Stimulated activated CD8-positive, alpha-beta memory T cell treated with anti-CD3 and anti-CD28 coated beads, Interleukin-7, amount 100 ng/mL, for 1 hour (primary cell): ENCODE measurements at places on chromosomes 13 and 19.

- no peak for DNase-seq
Observed at GRCh38 chr13:109668433-109669233, 117.8 kb downstream of the IRS2 start.

DNA sequence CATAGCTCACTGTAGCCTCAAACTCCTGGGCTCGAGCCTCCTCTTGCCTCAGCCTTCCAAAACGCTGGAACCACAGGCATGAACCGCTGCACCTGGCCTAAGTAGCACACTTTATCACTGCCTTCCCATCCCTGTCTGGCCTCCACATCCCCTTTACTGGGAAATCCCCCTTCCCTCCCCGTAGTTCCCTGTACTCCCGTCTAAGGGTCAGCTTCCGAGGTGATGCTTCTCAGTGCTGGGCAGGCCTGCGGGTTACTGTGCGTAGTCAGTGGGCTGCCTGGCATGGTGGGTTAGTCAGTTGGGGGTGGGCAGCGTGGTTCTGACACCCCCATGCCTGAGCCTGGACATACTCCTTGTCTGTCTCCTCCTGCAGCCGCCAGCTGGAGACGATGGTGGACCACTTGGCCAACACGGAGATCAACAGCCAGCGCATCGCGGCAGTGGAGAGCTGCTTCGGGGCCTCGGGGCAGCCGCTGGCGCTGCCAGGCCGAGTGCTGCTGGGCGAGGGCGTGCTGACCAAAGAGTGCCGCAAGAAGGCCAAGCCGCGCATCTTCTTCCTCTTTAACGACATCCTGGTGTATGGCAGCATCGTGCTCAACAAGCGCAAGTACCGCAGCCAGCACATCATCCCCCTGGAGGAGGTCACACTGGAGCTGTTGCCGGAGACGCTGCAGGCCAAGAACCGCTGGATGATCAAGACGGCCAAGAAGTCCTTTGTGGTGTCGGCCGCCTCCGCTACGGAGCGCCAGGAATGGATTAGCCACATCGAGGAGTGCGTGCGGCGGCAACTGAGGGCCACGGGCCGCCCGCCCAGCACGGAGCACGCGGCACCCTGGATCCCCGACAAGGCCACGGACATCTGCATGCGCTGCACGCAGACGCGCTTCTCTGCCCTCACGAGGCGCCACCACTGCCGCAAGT, 8.4 kb downstream of the PLEKHF1 start:
- no peak for DNase-seq

DNA sequence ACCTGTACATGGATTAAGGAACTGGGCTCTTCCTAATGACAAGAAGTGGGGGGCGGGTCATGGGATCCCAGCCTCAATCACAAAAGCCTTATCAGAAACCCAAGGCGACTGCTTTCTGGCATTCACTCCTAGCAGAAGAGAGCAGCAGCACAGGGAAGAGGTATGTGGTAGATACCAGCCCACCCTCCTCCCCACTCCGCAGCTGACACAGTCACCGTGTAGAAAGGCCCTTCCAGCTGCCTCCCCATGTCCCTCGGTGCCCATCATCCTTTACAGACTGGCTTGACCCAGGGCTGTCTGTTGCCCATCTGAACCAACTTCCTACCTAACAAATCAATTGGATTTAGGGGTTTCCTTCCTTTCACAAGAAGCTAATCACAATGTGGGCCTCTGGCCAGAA, 3.1 kb upstream of the DHRS12 start:
- DNase-seq, result no peak

GRCh38 chr13:109309625-109310363, 476.6 kb downstream of the IRS2 start:
- no peak for DNase-seq

GRCh38 chr13:101520672-101521071, 68.2 kb downstream of the ITGBL1 start:
- DNase-seq, result no peak
